Germinal center (tissue), 1 donor: ENCODE measurements at places on chromosomes 5 and 9.

DNA sequence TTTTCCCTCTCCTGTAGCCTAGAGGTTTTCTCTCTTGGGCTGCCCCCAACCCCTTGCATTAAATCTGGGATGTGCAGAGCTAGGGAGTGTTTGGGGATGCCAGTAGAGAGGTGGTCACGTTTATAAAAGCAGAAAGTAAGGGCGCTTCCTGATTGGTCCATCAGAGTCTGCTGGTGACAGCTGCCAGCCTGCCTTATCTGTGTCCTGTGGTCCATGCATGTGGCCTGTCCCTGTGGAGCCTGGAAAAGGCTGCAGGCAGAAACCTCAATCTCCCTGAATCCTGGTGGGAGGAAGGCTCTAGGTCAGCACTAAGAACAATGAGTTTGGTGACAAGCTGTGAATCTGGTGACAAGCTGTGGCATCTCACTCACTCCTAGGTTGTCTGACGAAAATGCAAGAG lies 42.2 kb downstream of the ARHGEF37 start:
- no peak for DNase-seq

DNA sequence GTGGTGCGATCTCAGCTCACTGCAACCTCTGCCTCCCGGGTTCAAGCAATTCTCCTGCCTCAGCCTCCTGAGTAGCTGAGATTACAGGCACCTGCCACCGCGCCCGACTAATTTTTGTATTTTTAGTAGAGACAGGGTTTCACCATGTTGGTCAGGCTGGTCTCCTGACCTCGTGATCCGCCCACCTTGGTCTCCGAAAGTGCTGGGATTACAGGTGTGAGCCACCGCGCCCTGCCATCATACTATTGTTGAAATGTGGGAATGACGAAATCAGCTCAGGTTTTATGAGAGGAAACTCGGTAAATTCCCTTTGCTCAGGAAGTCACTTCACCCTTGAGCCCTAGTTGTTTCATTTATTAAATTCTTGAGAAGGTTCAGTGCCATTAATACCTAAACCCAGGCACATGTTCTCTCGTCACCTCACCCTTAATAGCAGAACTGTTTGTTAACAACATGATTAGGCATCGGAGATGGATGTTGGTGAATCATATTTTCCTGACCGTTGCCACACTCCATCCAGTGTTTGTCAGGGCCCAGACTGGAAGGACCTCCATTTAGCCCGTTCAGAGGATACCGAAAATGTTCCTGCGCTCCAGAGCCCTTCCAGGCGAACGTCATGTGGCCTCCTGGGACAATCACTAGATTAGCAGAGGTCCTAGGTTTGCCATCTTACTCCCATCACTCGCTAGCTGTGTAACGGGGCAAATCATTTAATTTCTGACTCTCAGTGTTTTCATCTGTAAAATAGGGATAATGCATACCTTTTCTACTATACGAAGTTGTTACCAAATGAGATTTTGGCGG lies 20.0 kb upstream of the CREBRF start:
- no peak for DNase-seq

GRCh38 chr9:75695921-75696320 lies 194.6 kb upstream of the PCSK5 start:
- DNase-seq: no peak

DNA sequence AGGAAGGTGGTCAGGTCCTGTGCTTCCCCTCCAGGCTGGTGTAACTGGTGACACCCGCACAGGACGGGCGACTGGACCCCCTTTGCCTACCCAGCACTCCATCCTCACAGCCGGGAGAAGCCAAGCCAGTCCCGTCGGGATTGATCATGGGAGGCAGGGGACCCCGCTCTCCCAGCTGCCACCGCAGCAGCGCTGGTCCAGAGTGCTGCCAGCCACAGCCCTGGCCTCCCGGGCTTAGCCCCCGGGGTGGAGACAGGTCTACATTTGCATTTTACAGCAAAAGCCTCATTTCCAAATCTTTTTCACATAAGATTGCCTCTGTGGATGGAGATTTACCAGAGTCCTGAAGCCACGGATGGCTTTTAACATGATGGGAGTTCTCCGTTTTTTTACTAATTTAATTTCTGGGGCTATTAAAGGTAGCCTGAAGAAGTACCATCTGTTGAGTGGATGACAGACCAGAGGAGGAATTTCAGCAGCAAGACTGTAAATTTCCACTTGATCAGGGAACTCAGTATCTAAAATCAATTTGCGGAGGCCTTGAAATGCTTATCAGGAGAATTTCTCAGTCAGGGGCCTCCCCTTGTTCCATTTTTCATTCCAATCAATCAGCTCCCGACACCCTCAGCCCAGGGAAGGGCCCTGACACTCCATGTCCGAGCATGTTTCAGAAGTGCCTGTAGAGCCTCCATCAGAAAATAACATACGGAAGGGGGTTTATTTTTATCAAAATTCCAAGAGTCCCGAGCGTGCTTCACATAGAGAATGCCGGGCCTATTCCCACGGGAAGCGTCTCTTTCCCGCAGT lies 80.6 kb downstream of the OLFM1 start:
- DNase-seq: no peak

- no peak for DNase-seq
Measured at GRCh38 chr5:135546912-135547311, 11.1 kb upstream of the NEUROG1 start.

GRCh38 chr9:4174546-4175175 lies 125.2 kb downstream of the GLIS3 start:
- no peak for DNase-seq

DNA sequence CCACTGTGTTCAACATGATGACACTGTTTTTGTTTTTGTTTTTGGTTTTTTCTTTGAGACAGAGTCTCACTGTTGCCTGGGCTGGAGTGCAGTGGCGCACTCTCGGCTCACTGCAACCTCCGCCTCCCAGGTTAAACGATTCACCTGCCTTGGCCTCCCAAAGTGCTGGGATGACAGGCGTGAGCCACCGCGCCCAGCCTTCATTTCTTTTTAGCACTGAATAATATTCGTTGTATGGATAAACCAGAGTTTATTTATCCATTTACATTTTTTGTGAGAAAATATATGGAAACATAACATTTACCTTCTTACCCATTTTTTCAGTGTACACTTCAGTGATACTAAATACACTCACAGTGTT lies 4.2 kb downstream of the CARD19 start:
- no peak for DNase-seq

DNA sequence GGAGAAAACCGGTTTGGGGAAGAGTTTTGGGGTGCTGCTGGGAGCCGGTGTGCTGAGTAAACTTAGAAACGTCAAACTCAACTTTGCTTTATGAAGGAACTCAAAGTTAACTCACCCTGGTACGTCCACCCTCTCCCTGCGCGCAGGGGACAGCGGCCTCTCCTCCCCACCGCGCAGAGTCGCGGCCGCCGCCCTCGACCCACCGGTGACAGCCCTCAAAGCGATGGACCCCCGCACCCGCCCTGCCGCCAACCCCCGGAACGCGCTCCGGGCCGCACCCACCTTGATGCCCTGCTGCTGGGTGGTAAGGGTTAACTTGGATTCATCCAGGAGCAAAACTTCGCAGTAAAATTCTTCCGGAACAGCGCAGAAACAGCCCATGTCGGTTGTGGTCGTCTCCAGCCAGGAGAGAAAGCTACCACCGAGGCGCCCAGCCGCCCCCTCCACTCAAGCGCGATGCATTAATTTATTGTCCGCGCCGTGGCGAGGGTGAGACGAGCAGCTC lies 366 bp downstream of the EPB41L4A start:
- DNase-seq: no peak
